ENCODE measurements at places on chromosomes 2 and 18. TPM values are rescaled to one million over a fixed set of nuclear protein-coding genes. Genes with fewer than 3 reads are reported as not detected.

Gene MAL
- total RNA-seq = 179 TPM

Gene DPP4
- 44.8 TPM for total RNA-seq

Gene ZNF519
- total RNA-seq = 10.4 TPM

Gene CMPK2
- 8.1 TPM for total RNA-seq

Gene GYPC
- total RNA-seq = 110 TPM

All from T-cell (primary cell).